ENCODE measurements at places on chromosomes 3 and 15.

DNA sequence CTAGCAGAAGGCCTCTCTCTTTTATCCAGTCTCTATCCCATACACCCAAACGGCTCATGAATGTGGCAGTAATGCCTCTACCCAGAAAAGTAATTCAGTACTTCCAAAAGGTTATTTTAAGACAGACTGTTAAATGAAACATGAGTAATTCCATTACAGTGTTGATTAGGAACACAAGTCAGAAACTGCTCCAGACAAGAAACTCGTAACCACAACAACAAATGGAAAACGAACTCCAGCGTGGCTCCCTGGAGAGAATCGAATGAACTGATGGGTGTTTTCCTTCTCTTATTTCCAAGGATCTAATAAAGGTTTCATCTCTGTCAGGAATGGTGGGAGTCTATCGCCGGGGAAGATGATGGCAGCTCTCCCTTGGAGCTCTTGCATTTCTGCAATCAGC lies 228.4 kb downstream of the MAGI1 start:
- DNase-seq, result no peak

GRCh38 chr15:62840526-62841268 lies 201.8 kb upstream of the TPM1 start:
- DNase-seq, result no peak

DNA sequence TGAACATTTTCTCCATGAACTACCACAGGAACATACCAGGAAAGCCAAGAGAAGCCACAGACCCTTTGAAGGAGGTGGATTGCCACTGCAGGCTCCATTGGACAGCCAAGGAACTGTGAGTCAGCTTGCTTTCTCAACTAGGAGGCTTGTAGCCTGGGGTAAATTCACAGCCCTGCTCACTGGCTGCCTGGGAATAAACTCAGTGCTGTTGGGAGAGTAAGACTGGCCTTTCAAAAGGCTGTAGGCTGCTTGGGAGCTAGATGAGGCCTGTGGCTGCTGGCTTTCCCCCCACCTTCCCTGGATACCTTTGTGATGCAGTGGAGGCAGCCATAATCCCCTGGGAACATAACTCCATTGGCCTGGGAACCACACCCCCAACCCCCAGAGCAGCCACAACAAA lies 223.5 kb upstream of the RBMS3 start:
- no peak for DNase-seq

DNA sequence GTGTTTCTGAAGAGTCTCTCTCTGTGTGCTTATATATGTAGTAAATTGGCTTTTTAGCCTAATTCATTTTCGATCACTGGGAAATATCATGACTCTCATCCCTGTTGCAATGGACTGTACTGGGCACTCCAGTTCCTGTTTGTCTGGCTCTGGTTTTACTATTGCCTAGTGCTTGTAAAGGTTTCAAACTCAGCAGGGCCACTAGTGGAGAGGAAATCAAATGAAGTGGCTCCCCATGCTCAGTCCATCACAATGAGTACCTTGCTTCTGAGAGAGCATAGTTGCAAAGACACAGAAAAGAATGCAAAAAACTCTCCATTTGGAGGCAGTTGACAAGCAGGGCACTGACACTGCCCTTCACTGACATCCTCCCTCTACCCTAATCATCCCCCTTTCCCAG lies 167.8 kb downstream of the TAFA4 start:
- no peak for DNase-seq

GRCh38 chr3:141266186-141266585 lies 34.6 kb downstream of the PXYLP1 start:
- no peak for DNase-seq

DNA sequence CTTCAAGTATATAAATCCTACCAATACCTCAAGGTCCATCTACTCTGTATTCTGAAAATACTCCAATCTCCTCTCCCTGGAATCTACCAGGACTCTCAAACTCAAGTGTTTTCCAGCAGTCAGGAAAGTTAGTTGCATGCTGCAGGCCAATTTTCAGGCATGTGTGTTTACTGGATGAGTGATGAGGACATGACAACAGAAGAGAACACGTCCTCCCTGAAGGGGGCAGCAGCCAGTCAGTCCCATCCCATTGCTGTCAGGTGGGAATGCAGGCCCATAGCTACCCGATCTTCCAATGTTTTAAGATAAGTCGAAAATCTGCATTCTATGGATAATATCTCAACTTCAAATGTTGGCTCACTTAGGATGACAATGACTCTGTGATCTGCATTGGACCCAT lies 496.2 kb downstream of the FHIT start:
- no peak for DNase-seq

GRCh38 chr3:1423566-1424089 lies 330.8 kb downstream of the CNTN6 start:
- DNase-seq, result no peak

GRCh38 chr3:60316121-60316797 lies 935.0 kb downstream of the FHIT start:
- DNase-seq, result no peak

DNA sequence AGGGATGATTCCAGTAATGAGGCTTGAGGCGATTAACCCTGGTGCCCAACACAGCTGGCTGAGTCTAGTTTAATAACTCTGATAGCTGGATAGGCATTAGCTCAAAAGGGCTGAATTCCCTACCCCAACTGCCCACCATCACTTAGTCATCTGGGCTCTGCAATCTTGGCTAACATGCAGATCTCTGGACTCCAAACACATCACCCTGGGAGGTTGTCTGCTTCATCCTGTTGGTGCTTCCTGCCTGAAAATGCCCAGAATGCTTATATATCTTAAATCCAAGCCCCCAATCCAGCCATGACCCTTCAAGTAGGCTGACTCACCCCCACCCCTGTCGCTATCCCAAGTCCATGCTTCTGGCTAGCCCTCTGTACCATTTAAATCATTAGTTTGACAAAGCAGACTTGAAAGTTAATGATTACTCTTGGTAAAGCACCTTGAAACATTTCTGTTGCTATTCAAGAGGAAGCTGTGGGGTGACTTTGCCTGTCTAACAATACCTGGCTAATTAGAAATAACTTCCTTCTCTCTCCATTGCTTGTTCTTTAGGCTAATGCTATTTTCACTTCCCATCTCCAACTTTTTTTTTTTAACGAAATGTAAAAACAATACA lies 107.0 kb upstream of the RORA start:
- DNase-seq, result no peak
